ENCODE measurements at places on chromosomes 5 and 9. TPM values are rescaled to one million over a fixed set of nuclear protein-coding genes. Genes with fewer than 3 reads are reported as not detected.

RLN2 gene
- polyA plus RNA-seq: 2.5 TPM

ADAMTS12 gene
- polyA plus RNA-seq: 6.4 TPM

EDIL3 gene
- 9.3 TPM for polyA plus RNA-seq

OLFM1 gene
- polyA plus RNA-seq: 49.7 TPM

MAMDC2 gene
- 6.4 TPM for polyA plus RNA-seq

UBE2QL1 gene
- 0.65 TPM for polyA plus RNA-seq

LAMC3 gene
- polyA plus RNA-seq: 11.5 TPM

FOXD4L6 gene
- not detected for polyA plus RNA-seq

GRCh38 chr5:156824800-156825199 lies 25.3 kb upstream of the PPP1R2B start:
- DNase-seq: no peak

- no peak for DNase-seq
These were observed 47.0 kb downstream of the APC start for GRCh38 chr5:112784726-112785125.

DNA sequence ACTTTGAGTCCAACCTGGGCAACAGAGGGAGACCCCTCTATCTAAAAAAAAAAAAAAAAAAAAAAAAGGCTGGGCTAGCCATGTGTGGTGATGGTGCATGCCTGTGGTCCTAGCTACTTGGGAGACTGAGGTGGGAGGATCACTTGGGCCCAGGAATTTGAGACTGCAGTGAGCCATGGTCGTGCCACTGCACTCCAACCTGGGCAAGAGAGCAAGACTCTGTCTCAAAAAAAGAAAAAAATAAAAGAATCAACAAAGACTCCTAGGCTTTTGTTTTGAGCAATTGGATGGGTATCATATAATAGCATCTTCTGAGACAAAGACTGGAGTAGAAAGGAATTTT lies 481.7 kb upstream of the PAPPA start:
- no peak for DNase-seq

DNA sequence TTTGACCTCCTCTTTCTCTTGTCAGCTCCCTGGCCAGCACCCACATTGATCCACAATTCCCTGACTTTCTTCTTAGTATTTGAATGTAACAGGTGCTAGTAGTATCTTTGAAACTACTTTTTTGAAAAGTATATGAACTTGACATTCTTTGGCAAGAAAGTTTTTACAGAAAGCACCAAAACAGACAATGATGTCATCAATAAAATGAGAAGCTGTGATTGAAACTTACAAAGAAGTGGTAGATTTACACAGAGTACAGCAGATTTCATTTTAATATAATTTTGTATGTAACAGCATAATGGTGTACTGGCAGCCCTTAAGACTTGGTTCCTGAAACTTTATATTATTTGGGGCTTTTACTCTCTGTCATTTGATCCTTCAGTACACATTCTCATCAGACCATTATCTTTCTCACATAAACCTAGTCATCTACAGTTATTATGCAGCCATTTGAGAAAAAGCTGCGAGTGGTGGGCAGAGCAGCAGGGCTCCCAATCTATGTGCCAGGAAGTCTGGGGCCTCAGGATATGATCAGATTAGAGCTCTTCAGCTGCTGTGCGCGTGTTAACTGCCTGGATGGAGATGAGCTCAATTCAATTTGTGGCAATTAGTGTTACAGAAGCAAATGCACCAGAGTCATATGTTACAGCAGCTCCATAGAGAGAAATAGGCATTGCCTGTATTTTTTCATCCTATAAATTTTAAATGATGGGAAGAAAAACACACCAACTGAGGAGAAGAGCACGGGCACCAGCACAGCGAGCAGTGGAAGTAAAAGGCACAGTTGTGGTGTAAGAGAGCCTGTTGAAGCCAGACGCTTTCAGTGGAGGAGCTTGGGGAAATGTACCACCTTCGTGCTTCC lies 126.1 kb downstream of the STARD4 start:
- DNase-seq: no peak

DNA sequence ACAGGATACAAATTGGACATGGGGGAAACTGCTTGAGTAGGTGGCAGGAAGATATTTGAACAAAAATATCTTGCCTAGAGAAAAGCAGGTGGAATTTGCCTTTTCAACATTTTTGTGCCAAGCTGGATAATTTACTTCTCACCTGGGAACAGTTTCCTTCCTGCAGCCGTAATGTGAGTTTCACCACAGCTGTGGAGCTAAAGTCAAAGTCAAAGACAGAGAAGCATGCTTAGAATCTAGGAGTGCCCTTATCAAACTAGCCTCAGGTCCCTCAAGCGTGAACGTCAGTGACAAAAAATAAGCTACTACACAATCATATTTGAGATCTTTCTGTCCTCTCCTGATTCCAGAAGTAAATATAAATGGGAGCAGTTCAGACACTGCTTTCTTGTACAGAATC lies 588.9 kb downstream of the MAT2B start:
- DNase-seq: no peak

- DNase-seq: no peak
These were observed 333.4 kb upstream of the ZNF462 start for GRCh38 chr9:106529616-106530015.

DNA sequence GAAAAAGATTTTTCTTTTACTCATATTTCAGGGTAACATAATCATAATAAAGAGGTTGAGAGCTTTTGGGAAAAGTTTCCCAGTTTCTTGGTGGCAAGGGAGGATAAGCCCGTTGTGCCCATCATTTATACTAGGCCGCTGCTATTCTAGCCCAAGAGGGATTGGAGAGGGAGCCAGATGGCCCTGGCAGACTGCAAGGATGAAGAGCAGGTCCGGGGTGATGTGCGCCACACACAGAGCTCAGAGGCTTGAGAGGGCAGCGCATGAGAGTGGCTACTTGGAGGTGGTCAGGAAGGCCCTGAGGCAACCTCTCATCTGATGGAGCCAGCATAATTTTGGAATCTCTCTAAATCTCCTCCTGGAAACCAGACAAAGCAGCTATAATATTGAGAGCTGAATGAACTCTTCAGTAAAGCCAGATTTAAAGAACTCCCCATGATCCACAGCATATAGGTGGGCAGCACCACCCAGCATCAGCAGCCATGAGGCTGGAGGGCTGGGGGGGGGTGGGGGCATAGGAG lies 110.1 kb downstream of the MED27 start:
- no peak for DNase-seq

DNA sequence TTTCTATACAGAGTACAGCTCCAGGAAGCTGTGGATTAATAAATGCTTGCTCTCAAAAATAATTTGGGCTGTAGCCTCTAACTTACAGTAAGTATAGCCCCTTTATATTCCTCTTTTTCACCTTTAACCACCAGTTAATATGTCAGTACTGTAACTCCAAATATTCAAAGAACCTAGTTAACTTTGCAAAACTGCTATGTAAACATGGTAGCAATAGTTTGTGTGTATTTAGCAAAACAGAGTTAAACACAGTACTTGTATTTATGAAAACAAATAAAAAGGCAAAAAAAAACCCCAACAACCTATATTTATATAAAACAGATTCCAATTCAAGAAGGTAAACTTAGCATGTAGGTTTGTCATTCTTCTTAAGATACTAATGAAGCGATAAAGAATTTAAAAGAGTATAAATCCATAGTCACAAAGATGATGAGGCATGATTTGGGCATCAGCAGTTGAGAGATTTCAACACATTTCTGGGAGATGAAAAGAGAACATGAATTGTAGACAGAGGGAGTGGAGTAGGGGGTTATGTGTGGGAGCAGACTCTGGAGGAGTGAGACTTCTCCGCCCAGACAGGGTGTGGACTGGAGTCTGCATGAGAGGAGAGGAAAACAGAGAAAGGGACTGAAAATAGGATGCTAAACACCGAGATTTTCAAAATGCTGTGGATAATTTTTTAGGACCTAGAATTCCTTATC lies 47.0 kb upstream of the F2RL1 start:
- DNase-seq: no peak

GRCh38 chr5:83026930-83027687 lies 50.1 kb downstream of the TMEM167A start:
- DNase-seq: no peak

DNA sequence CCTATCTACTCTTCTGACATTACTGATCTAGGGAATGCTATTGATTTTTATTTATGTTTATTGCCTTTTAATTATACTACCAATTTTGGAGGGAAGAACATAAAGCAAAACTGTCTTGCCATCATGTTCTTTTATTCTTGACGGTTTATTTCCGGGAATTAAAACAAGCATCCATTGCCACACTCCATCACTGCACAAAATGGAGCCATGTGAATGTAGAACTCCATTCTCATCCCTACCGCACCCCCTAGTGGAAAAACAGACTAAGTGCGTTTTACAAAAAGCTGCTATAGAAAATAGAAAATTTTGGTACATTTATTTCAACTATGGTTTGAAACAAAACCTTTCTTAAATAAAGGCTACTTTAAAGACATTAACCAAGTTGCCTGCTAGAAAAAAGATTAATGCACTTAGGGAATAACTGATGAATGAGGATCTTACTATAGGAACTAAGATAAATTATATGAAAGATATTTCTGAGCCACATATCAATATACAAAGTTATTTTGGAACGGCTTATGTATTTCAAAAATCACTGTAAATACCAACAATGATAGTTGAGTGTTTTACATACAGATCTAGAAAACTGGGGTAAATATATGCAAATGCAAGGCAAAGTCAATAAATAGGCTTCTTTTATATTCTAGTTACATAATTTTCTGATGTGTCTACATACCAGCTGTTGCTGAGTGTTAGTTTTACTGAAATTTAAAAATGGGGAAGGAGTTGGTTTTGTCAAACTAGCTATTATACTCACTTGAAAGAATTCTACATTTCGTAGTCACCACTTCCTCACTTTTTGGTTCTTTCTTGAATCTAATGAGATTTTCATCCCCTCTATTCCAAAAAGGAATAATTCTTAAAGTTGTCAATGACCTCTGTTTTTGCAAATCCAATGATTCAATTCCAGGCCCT lies 26.5 kb downstream of the OXCT1 start:
- no peak for DNase-seq

DNA sequence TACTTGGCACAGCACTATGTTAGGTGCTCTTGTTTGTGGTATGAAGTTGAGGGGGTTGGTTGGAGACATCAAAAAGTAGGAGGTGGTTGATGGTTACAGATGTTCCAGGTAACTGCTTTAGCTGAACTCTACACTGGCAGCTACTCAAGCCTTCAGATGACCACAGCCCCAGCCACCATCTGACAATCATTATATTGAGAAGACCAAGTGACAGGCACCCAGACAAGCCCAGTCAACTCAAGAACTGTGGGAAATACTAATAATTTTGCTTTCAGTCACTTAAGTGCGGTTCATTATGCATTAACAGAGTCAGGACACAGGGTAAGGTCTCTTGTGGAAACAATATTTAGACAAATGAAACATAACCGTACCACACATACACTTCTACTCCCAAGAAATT lies 38.9 kb upstream of the SLIT3 start:
- no peak for DNase-seq

DNA sequence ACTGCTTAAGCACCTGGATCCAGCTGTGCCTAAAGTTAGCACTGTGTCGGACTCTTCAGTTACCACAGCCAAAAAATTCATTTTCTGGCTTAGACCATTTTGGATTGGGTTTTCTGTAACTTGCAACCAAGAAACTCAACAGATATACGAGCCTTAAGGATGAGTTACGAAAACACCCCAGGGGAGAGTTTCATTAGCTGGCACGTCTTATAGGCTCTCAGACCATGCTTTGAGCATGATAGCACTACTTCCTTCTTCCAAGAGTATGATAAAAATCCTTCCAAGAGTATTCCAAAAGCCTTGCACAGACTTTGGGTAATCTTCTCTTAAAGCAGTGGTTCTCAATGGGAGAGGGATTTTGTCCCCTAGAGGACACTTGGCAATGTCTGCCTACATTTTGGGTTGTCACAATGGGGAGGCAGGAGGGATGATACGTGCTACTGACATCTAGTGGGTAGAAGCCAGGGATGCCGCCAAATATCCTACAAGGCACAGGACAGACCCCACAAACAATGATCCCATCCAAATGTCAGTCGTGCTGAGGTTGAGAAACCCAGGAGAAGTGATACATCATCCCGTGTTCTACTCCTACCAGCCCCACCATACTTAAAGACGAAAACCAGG lies 64.8 kb downstream of the SMIM23 start:
- DNase-seq: no peak

DNA sequence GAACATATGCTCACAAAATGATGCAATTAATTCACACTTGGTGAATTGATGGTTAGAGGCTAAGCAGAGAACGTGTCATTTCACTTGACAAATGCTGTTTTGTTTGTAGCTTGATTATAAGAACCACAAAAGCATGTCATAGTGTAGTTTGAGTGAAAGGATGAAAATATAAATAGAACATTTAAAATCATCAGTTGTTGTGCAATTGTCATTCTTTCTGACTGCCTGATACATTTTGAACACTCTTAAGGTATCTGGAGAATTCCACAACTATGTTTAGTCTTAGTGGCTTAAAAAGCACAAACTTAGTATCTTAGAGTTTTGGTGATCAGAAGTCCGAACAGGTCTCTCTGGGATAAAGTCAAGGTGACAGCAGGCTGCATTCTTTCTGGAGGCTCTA lies 129.4 kb downstream of the BASP1 start:
- no peak for DNase-seq

DNA sequence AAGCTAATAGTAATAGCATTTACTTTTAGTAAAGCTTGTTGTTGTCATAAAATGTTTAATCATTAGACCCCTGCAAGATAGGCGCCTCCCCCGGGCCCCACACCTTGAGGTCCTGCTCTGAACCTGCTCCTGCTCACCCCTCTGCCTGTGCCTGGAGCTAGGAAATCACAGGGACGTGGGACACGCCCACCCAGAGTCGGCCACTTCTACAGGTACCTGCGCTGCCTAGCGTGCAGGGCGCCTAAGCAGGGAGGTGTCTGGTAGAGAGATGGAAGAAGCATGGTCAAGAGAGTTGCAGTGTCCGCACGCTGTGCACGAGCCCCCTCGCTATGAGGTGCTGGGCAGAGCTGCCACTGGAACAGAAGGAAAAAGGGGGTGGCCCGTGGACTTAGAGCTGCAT lies 52.6 kb downstream of the HINT1 start:
- no peak for DNase-seq

- DNase-seq: no peak
These were observed 120.0 kb upstream of the CACNA1B start for GRCh38 chr9:137757613-137758029.

GRCh38 chr5:9358961-9359685 lies 186.8 kb downstream of the SEMA5A start:
- no peak for DNase-seq

- no peak for DNase-seq
These were observed 5.7 kb downstream of the FIBCD1 start for GRCh38 chr9:130933114-130934046.

DNA sequence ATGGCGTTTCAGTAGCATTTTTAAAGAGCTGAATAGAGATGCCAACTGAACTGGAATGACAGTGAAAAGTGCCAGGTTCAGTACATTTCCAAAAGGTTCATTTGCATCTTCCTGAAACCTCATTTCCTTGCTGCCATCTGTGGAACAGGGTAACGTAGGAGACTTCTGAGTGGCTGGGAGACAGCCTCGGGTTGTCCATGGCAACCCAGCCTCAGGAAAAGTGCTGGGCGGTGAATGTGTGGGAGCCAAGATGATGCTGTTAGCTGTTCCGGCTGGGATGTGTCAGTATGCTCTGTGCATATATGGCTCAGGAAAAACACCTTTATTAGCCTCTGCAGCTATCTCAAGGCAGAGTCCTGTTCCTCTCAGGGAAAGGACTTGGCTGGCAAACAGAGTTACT lies 87.5 kb downstream of the KLHL3 start:
- no peak for DNase-seq
